ENCODE measurements at places on chromosomes 4 and X.
A peak's percentile ranks its signal among the peaks of the same experiment; 100 is the strongest.

DNA sequence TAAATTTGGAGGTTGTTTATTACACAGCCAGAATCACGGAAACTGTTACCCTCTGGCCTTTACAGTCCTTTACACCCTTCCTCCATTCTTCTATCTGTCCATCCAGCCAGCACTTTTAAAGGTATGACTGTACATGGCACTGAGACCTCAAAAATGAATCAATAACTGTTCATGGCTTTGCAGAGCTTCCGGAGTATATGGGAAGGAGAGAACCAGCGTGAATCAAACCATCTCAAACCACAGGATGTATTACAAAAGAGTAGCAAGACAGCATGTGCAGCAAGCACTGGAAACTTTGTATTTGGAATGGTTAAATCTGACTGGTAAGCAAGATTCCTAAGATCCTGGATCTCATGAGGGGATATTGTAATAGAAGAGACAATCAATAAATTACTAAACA lies 228.5 kb upstream of the CASK start:
- peaks cover 9% of the 10 kb centered on the region for H3K4me1 ChIP-seq
- H3K27me3 ChIP-seq = peaks cover 15% of the 10 kb centered on the region
- H3K36me3 ChIP-seq = no peaks in the 10 kb centered on the region
- DNase-seq = no peak

DNA sequence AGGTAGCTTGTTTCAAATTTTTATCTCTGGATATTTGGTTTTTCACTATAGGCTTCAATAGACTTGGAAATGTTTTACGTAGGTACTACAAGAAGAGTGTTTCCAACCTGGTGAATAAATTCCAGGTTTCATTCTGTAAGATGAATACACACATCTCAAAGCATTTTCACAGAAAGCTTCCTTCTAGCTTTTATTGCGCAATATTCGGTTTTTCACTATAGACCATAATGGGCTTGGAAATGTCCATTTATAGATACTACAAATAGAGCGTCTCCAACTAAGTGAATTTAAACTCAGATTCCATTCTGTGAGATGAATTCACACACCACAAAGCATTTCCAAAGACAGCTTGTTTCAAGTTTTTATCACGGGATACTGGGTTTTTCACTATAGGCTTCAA lies 857.7 kb upstream of the HS3ST1 start:
- H3K27ac ChIP-seq = no peak overlapping the region
- no peaks in the 10 kb centered on the region for H3K36me3 ChIP-seq
- no peaks in the 10 kb centered on the region for H3K4me1 ChIP-seq
- no peak overlapping the region for H3K4me3 ChIP-seq
- no peaks in the 10 kb centered on the region for H3K27me3 ChIP-seq

GRCh38 chrX:97158269-97158668 lies 274.6 kb downstream of the RPA4 start:
- DNase-seq = no peak
- no peak overlapping the region for H3K4me3 ChIP-seq
- H3K27me3 ChIP-seq = no peaks in the 10 kb centered on the region
- H3K4me1 ChIP-seq = peaks cover 7% of the 10 kb centered on the region

GRCh38 chr4:180698550-180699195 lies 1544.5 kb upstream of the TENM3 start:
- H3K27me3 ChIP-seq = no peaks in the 10 kb centered on the region
- H3K4me3 ChIP-seq = no peak overlapping the region
- no peak overlapping the region for H3K27ac ChIP-seq
- peaks cover 7% of the 10 kb centered on the region for H3K36me3 ChIP-seq

- no peaks in the 10 kb centered on the region for H3K27me3 ChIP-seq
- DNase-seq = no peak
- H3K36me3 ChIP-seq = peaks cover 28% of the 10 kb centered on the region
- no peak overlapping the region for H3K4me3 ChIP-seq
These were observed 54.0 kb downstream of the METTL14 start for GRCh38 chr4:118739022-118739713.

DNA sequence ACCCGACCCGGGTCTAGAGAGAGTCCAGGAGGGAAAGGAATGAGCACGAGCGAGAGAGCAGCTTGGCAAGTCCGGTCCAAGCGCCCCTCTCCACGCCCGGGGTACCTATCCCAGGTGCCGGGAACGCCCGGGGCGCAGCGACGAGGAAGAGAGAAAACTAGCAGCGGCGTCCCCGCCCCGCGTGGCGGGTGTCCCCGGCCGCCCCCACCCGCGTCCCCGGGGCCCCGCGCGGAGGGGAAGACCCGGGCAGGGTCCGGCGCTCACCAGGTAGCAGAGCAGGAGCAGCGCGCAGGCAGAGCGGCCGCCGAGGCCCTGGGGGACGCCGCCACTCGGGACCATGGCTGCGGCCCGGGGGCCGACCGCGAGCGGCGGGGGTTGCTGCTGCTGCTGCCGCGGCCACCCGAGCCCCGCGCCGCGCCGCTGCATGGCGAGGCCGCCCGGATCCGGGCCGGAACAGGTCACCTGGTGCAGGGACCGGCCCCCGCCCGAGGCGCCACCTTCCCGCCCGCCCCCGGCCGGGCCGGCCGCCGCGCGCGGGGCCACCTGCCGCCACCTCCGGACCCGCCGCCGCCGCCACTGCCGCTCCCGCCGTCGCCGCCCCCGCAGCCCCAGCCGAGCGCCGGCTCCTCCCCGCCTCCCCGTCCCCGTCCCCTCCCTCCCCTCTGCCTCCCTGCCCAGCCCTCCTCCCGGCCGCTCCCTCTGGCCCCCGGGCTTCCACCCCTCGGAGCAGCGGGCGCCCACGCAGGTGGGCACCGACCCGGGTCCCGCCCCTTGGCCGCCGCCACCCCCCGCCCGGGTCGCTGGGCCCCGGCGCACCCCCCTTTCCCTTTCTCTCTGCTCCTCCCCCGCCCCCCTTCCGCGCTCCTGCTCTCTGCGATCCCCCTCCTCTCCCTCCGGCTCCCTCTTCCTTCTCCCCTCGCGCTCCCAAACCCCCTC lies at the start of gene SEL1L3:
Gene SEL1L3 (minus strand): TSS at position 578 of the 936 bp plus-strand sequence. CDS start 152 bp downstream, at position 426.
- H3K4me3 ChIP-seq = peak within 1 kb of the TSS; percentile 98
- H3K4me1 ChIP-seq = peaks cover 29% of the 10 kb centered on the region
- H3K27ac ChIP-seq = peak within 1 kb of the TSS; percentile 98
- peak; percentile 70 for DNase-seq
- peaks cover 7% of the 10 kb centered on the region for H3K36me3 ChIP-seq
- H3K27me3 ChIP-seq = no peaks in the 10 kb centered on the region

Measured in natural killer cell treated with Interleukin-12 subunit alpha and Interleukin-12 subunit beta and Interleukin-15 and Interleukin-18, amount 100 ng/mL, for 72 hours (primary cell).